NAMALWA (cell line): ENCODE measurements at places on chromosomes 1 and 21.

GRCh38 chr1:40636777-40637176 is 28.7 kb downstream of the RIMS3 start:
- DNase-seq, result no peak

DNA sequence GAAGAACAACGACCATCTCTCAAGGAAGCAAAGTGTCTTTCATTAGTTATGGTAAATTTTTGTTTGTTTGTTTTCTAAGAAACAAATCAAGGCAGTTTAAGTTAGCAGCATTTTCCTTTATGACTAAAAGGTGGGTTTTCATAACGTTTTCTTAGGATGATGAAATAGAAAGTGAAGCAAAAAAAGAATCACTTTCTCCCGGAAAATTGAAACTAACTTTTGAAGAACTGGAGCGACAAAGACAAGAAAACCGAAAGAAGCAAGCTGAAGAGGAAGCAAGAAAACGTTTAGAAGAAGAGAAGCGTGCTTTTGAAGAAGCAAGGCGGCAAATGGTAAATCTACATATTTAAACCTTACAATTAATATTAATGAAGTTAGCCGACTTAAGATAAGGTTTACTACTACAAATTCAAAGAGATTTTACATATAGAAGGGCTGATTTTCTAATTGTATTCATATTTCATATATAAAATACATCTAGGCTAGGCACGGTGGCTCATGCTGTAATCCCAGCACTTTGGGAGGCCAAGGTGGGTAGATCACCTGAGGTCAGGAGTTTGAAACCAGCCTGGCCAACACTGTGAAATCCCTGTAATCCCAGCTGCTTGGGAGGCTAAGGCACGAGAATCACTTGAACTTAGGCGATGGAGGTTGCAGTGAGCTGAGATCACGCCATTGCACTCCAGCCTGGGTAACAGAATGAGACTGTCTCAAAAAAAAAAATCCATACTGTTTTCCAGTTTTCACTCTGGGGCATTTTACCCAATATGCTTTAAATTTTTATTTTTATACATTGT is 38.3 kb downstream of the NEXN start:
- no peak for DNase-seq

DNA sequence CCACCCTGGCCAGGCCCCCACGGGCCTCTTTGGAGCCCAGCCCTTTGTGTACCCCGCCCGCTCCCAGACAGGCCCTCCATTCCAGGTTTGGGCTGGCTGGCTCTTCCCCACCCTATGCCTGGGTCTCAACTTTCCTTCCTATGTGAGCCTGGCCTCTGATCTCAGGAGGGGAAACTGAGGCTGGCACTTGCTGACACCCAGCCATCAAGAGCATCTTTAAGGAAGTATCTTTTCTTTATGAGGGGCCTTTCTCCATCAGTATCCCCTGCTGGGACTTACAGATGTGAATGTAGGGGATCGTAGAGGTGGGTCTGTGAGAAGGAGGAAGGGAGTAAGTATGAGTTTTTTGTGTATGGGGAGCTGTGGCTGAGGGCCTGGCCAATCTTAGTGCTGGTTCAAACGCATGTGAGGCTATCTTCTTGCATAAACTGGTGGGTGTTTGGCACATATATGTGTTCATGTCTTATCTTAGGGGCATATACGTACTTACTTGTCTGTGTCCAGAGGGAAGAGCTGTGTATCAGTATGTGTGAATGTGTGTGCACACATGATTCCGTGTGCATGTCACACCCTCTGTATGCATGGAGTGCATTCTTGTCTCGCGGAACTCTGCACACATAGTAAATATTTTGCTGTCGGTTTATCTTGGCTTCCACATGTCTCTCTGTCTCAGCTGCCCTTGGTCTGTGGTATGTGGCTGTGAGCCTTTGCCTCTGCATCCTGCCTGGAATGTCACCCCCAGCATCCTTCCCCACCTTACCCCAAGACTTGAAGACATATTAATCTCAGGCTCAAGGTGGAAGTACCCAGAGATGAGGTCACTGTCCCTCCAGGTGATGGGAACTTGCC is 5.4 kb downstream of the NECTIN4 start:
- no peak for DNase-seq

GRCh38 chr1:53654216-53655210 is 84.5 kb downstream of the GLIS1 start:
- DNase-seq, result no peak

GRCh38 chr1:201307231-201307630 is 23.9 kb downstream of the PKP1 start:
- DNase-seq, result no peak

DNA sequence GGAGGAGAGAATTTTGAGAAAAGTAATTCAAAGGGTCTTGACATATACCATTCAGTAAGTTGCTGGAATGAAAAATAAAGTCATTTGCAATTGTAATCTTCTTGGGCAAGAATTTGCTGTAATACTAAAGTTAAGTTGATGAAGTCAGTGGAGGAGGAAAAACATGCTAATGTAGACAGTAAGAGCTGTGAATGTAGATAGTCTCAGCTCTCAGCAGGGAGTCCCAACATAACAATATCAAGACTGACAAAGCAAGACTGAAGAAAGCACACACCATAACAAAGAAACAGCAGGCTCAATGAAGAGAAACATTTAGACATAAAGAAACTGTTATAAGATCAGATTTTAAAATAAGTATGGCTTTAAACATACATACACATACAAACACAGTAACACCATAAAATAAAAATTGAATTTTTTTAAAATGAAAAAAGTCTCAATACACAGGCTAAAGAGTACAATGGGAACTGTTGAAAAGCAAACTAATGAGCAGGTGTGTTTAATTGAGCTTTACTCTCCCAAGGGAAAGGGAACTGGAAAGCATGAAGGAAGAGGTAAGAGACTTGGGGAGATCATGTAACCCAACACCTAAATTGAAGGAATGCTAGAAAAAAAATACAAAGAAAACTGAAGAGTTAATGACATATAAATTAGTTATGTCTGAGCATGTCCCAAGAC is 336.3 kb upstream of the NCAM2 start:
- no peak for DNase-seq

- DNase-seq, result no peak
Observed at GRCh38 chr1:21966247-21967000, 10.4 kb upstream of the CELA3B start.

DNA sequence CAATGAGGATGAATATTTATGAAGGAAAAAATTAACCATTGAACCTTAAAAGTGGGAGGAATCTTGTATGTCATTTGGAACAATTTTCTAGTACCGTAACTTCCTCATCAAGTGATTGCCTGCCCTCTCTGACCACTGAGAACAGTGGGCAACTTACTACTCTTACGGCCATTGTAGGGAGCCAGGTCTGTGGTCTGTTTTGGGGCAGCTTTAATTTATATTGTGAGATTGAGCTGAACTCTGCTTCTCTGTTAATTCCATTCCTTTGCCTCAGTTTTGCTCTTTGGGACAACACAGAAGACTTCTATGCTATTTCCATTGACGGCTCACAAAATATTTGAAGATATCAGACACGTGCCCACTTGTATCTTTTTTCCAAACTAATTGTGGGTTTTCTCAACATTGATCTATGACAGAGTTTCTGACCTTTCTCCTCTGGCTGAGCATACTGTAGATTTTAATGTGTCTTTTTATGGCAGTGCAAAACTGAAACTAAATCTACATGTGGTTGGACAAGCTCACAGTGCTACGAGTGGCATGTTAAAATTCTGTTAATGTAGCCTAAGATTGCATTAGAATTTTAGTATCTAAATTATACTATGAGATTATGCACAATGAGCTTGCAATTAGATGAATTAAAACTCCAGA is 27.8 kb upstream of the ZNF281 start:
- peak; percentile 40 for DNase-seq

DNA sequence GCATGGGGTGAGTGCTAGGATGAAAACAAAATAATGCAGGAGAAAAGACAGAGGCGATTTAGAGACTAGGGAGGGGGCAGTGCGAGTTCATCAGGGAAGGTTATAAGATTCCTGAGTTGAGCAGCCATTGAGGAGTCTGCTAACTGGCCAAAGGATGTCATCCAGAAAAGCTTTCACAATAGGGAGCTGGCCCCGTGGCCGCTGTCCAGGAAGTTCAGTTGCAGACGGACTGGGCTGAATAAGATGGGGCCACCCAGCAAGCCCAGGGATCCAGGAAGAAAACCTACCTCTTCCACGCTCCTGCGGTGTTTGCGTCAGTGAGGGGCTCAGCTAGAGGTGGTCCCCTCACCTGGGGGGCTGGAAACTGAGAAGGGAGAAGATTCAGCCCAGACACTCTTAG is 4.0 kb upstream of the PKP1 start:
- DNase-seq, result no peak

- no peak for DNase-seq
Observed at GRCh38 chr1:229058111-229058561, 212.8 kb upstream of the RAB4A start.

GRCh38 chr1:176068256-176068655 is 138.8 kb downstream of the COP1 start:
- DNase-seq, result no peak

- DNase-seq, result no peak
Observed at GRCh38 chr21:45253180-45253579, 34.5 kb downstream of the POFUT2 start.

- no peak for DNase-seq
Observed at GRCh38 chr1:24905355-24905978, 24.6 kb downstream of the RUNX3 start.

- DNase-seq, result peak; percentile 27
Observed at GRCh38 chr1:24641646-24642151, 1.4 kb upstream of the SRRM1 start.

- no peak for DNase-seq
Observed at GRCh38 chr1:248183996-248184395, 9.4 kb downstream of the OR2M2 start.

GRCh38 chr1:15678578-15678977 is 5.5 kb upstream of the PLEKHM2 start:
- peak; percentile 47 for DNase-seq

DNA sequence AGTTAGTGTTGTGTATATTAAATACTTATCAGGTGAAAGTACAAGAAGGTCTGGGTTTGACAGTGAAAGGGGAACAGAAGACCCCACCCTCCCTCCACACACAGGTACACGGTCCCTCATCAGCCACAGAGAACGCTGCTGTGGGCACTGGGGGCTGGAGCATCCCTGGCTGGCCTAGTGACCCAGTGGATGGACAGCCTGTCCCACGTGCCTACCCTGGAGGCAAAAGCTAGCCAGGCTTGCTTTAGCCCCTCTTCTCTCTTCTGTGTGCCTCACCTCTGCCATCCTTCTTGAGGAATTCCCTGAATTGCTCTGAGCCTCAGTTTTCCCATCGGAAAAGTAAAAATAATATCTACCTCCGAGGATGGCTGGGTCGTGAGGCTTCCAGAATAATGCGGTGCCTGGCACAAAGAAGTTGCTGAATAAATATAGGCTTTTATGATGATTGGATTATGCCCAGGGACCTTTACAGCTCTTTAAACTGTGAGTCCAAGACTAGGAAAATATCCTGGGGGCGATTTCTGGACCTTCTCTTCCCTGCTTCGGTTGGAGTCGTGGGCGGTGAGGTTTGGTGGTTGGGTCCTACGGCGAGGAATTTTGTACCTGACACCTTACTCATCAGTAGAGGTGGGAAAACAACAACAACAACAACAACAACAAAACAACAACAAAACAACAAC is 918 bp downstream of the IFNLR1 start:
- no peak for DNase-seq

GRCh38 chr1:191910245-191910644 is 248.0 kb upstream of the RGS18 start:
- DNase-seq, result no peak

DNA sequence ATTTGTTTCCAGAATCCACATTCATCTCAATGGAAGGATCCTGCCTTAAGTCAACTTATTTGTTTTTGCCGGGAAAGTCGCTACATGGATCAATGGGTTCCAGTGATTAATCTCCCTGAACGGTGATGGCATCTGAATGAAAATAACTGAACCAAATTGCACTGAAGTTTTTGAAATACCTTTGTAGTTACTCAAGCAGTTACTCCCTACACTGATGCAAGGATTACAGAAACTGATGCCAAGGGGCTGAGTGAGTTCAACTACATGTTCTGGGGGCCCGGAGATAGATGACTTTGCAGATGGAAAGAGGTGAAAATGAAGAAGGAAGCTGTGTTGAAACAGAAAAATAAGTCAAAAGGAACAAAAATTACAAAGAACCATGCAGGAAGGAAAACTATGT is 2.6 kb downstream of the GADD45A start:
- DNase-seq, result no peak

DNA sequence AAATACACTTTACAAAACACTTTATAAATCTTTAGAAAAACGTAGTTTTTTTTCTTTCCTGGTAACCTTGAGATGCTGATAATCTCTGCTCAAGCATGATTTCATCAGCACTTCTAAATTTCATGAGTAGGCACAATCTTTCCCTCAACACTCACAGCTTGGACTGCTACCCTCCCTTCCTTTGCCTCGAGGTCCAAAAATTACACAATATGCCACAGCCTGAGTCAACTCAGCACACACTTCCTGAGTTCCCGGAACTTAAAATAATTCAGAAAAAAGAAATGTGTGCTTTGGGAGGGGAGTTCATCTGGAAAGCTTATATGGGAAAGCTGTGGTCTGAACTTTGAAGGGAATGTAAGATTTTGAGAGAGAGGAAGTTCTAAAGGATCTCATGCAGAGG is 5.9 kb downstream of the CLCA2 start:
- DNase-seq, result no peak

GRCh38 chr1:152002960-152003359 is 9.3 kb upstream of the S100A10 start:
- no peak for DNase-seq

- no peak for DNase-seq
Observed at GRCh38 chr1:86926883-86927282, 12.4 kb downstream of the HS2ST1 start.

DNA sequence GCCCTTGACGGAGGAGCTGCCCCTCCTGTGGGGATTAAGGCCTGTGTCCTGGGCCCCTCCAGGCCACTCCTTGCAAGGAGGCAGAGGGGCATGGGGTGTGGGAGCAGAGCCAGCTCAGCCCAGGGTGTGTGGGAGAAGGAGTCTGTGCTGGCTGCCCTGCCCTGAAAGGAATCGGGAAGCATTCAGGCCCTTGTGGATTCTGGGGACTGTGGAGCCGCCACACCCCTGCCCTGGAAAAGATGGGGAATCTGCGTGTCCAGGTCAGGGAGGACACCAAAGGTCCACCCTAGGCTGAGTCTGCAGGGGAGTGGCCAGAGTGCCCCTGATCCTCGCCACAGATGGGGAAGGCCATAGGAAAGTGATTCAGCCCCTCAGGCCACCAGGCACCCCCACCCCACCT is 16.5 kb upstream of the PRDM16 start:
- DNase-seq, result no peak

- DNase-seq, result no peak
Observed at GRCh38 chr1:220702733-220703270, 12.6 kb downstream of the C1orf115 start.

DNA sequence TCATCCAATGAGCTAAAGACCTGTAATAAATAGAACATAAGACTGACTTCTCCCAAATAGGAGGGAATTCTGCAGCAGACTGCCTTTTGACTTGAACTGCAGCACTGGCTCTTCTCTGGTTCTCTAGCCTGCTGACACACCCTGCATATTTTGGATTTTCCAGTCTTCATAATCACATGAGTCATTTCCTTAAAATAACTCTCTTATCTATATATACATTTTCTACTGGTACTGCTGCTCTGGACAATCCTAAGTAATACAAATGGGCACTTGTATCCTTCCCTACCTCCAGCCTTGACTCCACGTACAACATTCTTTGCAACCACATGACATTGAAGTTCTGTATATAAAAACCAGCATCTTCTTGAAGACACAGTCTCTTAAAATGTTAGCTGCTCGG is 429.4 kb upstream of the TMPRSS15 start:
- no peak for DNase-seq

- no peak for DNase-seq
Observed at GRCh38 chr1:108537976-108538375, 21.9 kb upstream of the EEIG2 start.

GRCh38 chr1:52186449-52186848 is 44.6 kb downstream of the ZFYVE9 start:
- DNase-seq, result no peak
